ENCODE measurements at places on chromosomes 4 and X.
A peak's percentile ranks its signal among the peaks of the same experiment; 100 is the strongest.

- DNase-seq = no peak
These were observed 86.7 kb upstream of the WDR44 start for GRCh38 chrX:118259213-118259612.

GRCh38 chrX:13863324-13863723, 46.4 kb upstream of the GPM6B start:
- DNase-seq = no peak

DNA sequence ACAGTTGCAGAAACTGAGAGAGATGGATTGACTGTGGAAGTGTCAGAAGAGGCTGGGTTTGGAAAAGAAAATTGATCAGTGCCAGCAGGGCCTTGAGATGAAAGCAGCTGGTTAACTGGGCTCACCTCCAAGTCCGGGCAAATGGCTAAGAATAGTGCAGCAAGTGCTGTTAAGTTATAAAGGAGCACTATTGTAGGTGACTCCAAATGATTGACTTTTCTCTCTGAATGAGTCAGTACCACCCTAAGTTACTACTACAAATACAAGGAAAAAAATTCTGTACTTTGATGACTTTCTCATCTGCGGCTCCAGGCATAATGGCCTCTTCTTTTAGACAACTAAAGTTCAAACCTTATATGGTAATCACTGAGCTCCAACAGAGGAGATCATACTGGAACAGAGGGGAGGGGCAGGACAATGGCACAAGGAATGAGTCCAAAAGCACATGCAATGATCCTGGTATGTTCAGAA, 733.4 kb upstream of the INTU start:
- no peak for DNase-seq

- DNase-seq = no peak
These were observed 70.8 kb upstream of the EPGN start for GRCh38 chr4:74237425-74237966.

DNA sequence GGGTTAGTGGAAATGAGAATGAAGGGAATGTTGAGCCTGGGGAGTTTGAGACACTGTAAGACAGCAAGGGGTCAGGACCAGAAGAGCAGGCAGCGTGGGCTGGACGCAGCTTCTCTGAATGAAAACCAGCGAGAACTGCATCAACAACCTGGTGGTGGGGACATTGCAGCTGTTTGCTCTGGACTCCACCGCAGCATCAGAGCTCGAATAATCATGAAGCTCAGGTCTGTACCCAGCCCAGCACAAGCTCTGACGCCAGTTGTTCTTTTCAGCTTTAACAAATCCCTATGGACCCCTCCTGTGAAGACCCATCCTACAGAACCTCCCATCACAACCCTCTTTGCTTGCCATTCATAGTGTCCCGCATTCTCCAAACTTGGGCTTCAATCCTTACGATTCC, 106.8 kb upstream of the PNPLA4 start:
- no peak for DNase-seq

- no peak for DNase-seq
These were observed 246.0 kb upstream of the HHIP start for GRCh38 chr4:144399927-144400326.

DNA sequence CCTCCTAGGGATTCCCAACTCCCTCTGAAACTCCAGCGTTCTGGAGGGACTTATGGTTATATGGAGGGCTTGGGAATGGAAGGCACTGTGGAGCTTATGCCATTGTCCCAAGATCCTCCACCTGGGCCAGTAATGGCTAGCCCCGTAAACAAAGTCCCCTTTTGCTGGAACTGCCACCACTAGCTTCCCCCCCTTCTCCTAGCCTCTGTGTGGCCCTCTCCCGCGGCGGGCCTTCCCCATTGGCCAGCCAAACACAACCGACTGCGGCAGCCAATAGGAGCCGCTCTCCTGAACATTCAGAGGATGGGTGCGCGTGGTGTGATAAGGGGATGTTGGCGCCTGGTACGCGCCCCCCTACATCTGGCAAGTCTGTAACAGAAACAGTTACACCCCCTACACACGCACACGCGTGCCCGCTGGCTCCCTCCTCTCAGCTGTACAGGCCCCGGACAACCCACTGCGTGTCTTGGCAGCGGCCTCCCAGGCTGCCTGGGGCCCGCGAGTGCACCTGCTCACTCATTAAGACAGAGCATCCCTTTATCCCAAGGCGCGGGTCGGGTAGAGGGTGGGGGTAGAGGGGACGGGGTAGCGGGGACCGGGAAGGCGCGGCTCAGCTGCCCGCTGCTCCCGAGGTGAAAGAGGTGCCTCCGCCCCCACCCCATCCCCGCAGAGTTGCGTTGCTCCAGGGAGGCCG, 863 bp upstream of the RAB33A start:
- peak; percentile 52 for DNase-seq

GRCh38 chr4:186739802-186740434, 16.3 kb upstream of the FAT1 start:
- no peak for DNase-seq

DNA sequence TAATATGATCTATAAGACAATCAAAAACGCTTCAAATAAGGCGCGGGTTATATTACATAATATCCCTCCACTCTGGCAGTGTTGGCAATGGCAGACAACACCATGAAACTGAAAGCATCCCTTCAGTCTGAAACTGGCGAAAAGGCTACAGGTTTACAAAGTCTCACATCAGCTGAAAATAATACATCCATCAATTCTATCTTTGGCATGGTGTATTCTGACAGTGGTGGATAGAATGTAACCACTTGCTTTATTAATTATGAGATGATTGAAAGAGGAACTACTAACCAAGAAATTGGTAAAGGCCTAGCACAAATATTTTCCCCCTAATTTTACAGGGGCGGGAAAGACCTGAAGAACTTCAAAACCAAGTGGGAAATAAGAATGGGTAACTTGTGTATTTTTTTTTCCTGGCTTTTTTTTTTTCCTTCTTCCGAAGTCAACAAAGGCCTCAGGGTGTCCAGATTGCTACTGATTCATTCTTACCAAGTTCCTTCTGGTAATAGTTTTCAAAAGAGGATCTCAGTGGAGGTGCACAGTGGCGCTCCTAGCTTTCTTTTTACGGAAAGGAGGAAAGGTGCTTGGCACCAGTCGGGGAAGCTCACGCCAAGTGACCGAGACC, 728 bp downstream of the UBA6 start:
- no peak for DNase-seq

DNA sequence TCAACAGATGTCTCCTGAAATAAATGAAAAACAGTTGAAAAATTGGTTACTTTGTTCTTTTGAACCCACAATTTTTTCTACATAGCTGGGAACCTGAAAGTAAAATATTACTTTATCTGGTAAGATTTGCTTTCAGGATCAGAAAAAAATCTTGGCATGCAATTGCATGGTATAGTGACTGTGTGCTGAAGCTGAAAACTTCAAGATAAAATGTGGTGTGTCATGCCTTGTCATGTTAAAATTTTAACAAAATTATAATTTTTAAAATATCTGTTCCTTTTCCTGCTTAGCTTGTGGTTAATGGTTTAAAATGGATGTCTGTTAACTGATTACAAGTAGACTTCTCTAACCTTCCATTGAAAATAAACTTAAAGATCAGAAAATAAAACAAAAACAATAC, 904.8 kb downstream of the PDHA2 start:
- DNase-seq = no peak

DNA sequence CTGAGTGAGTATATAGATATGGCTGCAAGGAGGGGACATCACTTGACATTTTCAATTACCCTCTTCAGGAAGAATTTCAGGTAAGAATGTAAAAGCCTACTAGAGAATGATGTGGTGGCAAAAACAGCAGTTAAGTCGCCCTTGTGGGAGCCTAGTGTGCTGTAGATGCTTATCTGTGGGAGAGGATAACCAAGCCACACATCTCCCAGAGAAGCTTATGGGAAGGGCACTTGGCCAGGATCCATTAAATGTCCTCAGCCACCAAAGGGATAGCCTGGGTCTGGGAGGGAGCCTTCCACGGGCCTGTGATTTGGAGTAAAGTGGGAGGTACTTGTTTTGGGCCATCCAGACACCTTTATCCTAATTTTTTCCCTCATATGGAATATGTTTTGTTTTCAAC, 41.3 kb upstream of the BCLAF3 start:
- DNase-seq = no peak

DNA sequence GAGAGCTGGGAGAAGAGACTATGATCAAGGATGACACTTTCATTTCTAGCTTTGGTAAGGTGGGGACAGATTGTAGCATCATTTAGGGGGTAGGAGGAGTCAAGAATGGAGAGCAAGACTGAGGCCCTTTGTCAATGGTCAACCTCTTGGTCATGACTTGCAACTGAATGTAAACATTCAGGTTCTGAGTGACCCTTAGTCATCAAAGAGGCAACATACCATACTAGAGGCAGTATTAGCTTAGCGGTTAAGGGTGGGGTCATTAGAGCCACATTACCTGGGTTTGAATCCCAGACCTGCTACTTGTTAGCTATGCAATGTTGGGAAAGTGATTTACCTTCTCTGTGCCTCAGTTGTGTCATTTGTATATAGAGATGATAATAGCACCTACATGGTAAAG, 76.5 kb downstream of the MED28 start:
- DNase-seq = no peak

DNA sequence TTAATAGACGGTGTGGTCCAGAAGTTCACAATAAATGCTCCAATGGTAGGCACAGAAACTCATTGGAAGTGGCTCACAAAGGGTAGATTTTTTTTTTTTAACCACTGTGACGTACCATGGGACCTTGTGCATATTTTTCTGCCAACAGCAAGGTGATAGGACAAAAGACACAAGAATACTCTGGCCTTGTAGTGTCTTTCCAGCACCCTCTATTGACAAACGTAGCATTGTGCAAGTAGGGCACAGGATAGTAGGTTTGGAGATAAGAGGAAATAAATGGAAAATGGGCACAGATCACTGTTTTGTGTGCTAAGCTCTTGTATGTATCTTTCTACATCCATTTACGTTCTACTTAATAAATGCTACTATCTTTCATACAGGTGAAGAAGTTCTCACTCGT, 2054.9 kb downstream of the PCDH7 start:
- no peak for DNase-seq

DNA sequence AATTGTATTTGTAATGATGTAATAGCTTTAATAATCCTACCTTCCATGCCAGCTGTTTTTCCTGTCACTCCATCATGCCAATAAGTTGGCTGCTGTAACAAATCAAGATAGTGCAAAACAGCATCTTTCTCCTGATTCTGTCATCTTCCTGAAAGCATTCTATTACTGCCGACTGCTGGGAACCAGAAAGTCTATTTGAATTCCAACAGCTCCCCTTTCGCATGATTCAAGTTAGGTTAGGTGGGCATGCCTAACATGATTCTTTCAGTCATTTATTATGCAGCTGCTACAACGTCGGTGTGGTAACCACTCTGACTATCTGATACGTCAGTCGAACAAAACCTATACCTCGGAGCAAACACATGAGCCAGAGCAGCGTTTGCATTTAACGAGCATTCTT, 127.9 kb upstream of the DMD start:
- DNase-seq = no peak

- DNase-seq = no peak
These were observed 41.5 kb upstream of the DCAF8L2 start for GRCh38 chrX:27548624-27549023.

DNA sequence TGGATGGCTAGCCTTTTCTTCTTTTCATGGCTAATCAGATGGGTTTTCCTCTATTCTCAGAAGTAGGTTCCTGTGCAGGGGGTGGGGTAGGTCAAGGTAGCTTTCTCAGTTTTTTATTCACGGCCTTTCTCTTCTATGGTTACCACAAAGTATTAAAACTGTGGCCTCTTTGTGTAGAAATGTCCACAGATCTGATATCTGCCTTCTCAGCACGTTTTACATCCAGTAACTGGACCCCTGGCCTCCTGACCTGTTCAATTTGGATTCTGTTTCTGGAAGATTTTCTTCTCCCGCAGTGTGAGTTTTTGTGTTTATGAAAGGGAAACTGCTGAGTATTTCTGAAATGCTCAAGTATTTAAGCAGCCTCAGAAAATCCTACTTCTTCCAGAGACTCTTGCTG, 688.5 kb downstream of the RAPGEF2 start:
- no peak for DNase-seq

DNA sequence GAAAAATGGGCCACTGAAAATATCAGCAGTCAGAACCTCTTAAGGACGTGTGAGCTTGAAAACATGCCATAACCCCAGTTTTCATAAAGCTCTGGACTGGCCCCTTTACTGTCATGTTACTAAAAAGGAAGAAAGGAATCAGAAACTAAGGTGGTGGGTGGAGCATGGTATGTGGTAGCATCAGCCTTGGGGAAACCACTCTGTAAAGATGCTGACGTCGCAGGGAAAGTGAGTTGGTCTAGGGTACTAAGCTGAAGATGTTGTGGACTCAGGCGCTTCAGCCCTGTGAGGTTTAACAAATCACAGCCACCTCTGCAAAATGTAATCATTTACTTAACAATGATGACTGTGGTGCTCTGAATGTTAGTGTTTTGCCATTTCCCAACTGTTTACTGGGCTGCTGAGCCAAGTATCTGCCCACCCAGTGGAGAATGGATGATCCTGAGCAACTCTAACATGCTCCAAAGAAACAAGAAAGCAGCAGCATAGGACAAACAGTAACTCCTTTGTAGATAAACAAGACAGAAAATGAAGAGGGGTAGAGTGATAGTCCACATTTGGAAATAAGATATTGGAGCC, 33.4 kb downstream of the C4orf54 start:
- DNase-seq = no peak

DNA sequence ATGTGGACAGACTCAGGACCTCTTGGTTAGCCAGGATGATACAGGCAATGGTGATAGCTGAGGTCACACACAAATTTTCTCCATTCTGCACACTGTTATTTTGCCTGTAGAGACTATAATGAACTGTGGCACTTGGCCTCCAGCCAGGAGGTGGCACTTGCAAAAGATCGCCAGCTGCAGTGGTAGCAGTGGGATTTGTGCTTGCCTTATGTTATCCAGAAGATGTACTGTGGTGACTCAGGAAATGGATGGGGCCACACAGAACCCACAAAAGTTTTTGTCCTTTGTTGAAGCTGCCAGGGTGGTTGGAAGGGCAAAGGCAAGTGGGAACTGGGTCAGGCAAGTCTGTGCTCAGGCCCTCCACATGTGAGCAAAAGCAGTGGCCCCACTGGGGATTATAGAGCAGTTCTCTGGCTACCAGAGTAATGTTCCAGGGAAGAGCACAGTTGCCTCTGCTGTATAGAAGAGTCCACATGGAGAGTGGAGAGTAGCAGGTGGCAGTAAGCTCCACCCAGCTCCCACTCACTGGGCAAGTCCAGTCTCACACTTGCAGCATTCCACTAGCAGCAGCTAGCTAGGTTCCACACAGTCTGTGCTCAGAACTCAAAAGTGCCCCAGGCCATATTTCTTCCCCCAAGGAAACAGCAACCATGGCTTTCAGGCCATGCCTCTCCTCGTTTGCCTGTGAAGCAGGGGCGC, 5.9 kb upstream of the C4orf17 start:
- DNase-seq = no peak

DNA sequence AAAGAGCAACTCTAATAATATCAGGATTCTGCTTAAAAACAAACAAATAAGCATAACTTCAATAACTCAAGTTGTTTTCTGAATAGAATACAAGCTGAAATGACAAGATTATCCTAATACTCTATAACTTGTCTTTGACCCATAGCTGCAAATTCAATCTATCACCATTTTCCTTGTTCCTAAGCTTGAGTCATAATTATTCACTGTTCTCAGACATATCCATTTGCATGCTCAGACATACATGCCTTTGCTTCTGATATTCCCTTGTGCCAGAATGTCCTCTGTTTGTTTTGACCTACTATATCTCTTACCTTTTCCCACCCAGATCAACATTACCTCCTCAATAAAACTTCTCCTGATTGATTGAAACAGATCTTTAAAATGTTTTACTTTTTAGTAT, 109.7 kb downstream of the SNCA start:
- no peak for DNase-seq
